ENCODE measurements at places on chromosomes 2 and 18. TPM values are rescaled to one million over a fixed set of nuclear protein-coding genes. Genes with fewer than 3 reads are reported as not detected.

DNA sequence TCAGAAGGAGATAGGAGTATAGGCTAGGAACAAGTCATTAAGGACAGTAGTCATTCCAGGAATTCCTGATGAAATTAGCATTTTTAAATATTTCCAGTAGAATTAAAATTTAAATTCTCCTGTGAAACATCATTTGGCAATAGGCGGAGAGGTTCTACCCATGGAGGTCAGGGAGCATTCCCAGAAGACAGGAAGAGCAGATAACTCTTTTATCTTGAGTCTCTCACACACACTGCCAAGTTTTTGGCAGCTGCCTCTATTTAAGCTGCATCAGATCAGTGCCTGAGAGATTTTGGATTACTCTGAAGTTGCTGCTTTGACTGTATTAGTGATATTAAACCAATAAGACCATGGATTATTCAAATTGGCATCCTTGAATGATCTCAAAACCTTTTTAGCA, 714.7 kb downstream of the EPHA4 start:
- no peak for DNase-seq

DNA sequence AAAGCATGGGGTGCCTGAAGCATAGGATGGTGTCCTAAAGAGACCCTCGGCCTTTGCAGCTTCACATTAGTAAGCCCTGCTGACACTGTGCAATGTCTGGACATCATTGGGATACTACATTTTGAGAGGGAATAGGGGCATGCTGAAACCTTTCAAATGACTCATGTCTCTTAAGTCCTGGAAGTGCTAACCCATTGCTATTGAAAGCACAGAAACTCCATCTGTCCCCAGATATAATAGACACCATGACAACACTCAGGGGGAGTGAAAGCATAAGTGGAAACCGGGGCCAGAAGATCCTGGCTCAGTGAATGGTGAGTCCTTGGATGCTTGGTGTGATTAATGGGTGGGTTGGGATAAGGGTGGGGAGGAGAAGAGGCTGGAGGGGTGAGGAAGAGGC, 595.5 kb upstream of the ID2 start:
- no peak for DNase-seq

GRCh38 chr2:54895730-54896129, 154.5 kb downstream of the RTN4 start:
- no peak for DNase-seq

AKAIN1 gene
- total RNA-seq = not detected

ASPRV1 gene
- total RNA-seq = 1.9 TPM

GRCh38 chr2:236847538-236848263, 238.0 kb upstream of the COPS8 start:
- no peak for DNase-seq

- DNase-seq = no peak
These were observed 80.3 kb upstream of the FZD7 start for GRCh38 chr2:201953396-201953795.

DNA sequence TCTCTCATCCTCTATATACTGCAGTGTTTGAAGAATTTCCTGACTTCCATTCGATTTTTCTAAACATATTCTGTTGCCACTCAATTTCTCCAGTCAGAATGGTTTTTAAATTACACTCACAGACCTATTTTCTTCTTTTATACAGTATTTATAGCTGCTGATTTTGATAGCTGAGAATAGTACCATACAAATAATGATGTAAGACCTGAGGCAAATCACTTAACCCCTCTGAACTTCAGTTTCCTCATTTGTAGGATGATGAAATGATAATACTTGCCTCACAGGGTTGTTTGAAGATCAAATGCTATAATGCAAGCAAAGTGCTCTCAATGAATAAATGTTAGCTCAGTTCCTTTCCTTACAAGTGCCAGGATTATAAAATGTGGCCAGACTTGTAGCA, 241.8 kb downstream of the CPS1 start:
- no peak for DNase-seq

DNA sequence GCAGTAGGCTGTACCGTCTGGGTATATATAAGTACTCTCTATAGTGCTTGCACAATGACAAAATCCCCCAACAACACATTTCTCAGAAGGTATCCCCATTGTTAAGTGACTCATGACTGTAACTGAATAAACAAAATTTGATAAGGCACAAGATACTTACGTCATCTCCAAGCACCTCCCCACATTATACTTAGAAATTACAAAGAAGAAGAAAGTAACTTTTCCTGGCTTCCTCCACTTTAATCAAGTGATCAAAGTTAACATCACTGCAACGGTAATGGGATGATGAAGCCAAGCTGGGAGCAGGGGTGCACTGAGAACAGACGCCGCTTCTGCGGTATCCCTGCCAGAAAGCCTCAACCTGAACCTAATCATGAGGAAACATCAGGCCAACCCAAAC, 9.7 kb downstream of the TNS1 start:
- DNase-seq = peak; percentile 72

GRCh38 chr18:79672490-79673276, 6.9 kb upstream of the CTDP1 start:
- DNase-seq = no peak

DNA sequence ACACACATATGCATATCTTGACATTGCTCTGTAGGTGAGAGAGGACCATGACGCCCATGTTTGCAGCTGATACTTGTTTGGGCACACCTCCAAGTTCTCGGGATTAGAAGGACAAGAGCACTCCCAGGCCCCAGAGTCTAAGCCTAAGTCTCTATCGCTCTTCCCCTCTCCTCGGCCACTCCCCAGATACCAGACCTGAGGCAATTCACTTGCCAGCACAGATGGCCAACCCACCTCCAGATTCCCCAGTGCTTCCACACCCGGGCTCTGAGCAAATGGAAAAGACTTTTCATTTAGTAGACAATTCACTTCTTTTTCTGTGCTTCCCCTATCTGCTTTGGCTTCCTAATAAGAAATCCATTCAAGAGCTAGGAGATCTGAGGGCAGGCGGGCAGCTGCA, 32.9 kb downstream of the EHD3 start:
- no peak for DNase-seq

- no peak for DNase-seq
These were observed 9.1 kb downstream of the KLF7 start for GRCh38 chr2:207156451-207157161.

GNLY gene
- total RNA-seq = 2.1 TPM

DNA sequence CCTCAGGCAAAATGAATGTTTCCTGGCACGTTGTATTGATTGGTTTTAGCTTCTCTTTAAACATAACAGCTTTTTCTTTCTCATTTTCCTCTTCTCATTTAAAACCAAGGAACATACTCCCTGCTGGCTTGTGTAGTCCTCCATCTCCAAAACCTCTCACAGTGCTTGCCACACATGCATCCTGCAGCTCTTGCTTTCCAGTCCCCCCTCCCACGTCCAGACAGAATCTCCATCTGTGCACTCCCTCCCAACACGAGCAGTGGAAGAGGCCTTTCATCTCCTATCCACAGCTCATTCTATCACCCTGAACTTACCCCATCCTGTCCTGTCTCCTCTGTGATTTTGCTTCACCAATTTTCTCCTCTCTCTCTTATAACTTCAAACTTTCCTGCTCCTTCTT, 99.6 kb upstream of the THSD7B start:
- no peak for DNase-seq

TMEM37 gene
- total RNA-seq = 11.0 TPM

Measured in aorta (tissue), 5 donors.